ENCODE measurements at places on chromosomes 4 and X.
A peak's percentile ranks its signal among the peaks of the same experiment; 100 is the strongest.

DNA sequence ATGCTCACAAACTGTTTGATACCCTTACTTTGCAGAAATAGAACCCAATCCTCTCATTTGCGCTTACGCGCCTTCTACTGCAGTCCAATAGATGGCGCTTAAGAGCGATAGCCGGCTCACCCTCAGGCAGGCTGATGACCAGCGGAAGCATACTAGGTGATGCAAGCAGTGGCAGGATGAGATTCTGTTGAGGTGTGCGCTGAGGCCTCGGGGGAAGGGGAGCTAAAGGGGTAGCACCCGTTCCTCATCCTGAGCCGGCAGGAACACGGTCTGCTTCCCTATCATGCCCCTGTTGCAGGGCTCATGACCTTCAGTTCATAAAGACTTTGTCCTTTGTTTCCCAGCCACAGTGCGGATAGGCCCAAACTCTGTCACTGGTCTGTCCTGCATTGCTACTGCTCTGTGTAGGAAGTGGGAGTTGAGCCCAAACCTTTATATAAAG, 628.9 kb downstream of the TLL1 start:
- DNase-seq = no peak

DNA sequence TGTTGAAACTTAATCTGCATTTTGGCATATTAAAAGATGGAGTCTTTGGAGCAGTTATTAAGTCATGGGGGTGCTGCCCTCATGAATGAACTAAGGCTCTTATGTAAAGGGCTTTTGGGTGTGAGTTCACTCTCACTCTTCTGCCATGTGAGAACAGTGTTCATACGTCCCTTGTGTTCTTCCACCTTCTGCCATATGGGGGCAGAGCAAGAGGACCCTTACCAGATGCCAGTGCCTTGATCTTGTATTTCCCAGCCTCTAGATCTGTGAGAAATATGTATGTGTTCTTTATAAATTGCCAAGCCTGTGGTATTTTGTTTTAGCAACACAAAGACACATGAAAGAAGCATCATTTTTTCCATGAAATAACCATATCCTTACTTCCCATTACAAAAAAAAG, 213.9 kb downstream of the SPOCK3 start:
- no peak for DNase-seq

GRCh38 chr4:143711543-143712154, 11.2 kb upstream of the FREM3 start:
- no peak for DNase-seq

GRCh38 chrX:148024425-148025148, 43.5 kb downstream of the FMR1NB start:
- DNase-seq = no peak

DNA sequence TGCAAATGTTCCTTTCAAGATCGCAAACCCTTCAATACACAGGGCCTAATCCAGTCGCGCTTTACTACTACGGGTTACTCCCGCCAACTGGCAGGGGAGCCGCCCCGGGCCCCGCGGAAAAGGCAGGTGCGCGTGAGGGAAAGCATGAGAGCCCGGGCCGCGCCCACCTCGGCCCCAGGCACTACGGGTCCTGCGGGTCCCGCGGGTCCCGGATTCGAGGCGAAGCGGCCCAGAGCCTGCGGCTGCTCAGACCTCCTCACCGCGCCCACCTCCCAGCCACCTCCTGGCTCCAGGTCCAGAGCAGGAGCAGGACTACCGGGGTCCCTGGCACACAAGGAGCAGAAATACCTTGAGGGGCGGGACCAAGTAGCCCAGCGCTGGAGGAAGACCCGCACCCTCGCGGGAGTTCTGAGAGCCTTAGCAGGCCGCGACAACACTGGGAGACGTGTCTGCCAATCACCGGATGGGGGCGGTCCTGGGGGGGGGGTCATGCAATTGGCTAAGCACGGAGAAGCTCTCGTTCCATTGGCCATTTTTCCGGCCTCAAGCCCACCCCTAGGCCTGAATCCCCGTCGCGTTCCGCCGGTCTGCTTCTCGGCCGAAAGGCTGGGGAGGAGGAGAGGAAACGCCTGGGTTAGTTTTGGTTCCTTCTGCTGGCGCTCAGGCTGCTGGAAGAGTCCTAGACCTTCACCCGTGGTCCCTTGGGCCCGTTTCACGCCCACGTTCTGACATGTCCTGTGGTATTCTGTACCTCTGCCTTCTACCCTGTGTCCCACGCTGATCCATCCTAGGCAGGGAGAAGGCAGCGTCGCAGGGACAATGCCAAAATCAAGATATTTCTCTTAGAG, 29.0 kb downstream of the ERVMER34-1 start:
- DNase-seq = peak; percentile 79

GRCh38 chrX:3119376-3119775, 78.1 kb downstream of the ARSF start:
- DNase-seq = no peak

GRCh38 chr4:86685401-86685800, 91.3 kb downstream of the PTPN13 start:
- DNase-seq = no peak

GRCh38 chr4:25656031-25656430, 380 bp downstream of the SLC34A2 start:
- no peak for DNase-seq

GRCh38 chrX:9465380-9466123, 694 bp downstream of the TBL1X start:
- DNase-seq = no peak

GRCh38 chr4:110412354-110413065, 63.4 kb upstream of the ENPEP start:
- no peak for DNase-seq

- DNase-seq = no peak
These were observed 213.8 kb upstream of the LDB2 start for GRCh38 chr4:17112292-17112659.

DNA sequence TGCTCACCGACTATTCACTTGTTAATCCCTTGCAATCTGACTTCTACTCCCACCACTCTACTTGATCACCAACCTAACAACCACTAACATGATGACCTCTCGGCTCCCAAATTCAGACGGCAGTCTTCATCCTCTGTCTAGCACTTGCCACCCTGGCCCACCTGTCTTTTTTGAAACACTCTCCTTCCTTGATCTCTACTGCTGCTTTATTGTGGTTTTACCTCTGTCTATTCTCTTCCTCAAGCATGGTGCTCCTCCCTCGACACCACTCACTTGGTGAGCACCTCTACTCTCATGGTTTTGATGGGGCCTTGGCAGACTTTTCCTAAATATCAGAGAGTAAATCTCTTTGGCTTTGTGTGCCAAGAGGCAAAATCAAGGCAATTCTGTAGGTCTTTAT, 21.7 kb upstream of the CXCR3 start:
- DNase-seq = no peak

DNA sequence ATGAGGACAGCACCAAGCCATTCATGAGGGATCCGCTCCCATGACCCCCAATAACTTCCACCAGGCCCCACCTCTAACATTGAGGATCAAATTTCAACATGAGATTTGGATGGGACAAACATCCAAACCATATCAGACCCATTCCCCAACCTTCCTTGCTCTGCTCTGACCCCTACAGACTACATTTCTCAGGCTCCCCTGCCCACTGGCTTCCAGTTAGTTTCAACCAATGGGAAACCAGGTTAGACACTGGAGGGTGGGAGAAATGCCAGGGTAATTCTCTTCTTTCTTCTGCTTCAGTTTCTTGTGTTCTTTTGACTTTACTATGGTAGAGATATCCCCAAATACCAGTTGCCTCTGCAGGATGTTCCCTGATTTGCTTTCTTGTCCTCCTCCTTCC, 125.7 kb downstream of the CLCN4 start:
- DNase-seq = no peak

DNA sequence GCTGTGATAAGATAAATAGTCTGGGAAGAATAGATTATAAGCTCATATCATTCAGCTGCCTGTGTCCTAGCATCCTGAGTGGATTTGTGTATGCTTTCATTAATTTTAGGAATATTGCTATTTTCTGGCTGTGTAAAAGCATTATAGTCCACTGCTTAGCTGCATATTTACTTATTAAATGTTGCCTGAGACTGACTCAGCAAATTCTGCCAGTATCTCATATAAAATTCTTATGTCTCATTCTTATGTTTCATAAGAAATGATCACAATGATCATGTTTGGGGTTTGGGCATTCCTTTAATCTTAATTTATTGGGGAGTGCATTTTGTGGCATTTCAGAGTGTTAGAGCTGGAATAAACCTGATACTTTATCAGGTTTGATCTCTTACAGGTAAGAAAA, 34.9 kb downstream of the RASSF6 start:
- no peak for DNase-seq

- DNase-seq = no peak
These were observed 5.0 kb upstream of the SDAD1 start for GRCh38 chr4:75995727-75996126.

GRCh38 chr4:149630064-149630463, 185.6 kb downstream of the IQCM start:
- DNase-seq = no peak

- DNase-seq = no peak
These were observed 39.2 kb downstream of the FMR1NB start for GRCh38 chrX:148020329-148020728.

DNA sequence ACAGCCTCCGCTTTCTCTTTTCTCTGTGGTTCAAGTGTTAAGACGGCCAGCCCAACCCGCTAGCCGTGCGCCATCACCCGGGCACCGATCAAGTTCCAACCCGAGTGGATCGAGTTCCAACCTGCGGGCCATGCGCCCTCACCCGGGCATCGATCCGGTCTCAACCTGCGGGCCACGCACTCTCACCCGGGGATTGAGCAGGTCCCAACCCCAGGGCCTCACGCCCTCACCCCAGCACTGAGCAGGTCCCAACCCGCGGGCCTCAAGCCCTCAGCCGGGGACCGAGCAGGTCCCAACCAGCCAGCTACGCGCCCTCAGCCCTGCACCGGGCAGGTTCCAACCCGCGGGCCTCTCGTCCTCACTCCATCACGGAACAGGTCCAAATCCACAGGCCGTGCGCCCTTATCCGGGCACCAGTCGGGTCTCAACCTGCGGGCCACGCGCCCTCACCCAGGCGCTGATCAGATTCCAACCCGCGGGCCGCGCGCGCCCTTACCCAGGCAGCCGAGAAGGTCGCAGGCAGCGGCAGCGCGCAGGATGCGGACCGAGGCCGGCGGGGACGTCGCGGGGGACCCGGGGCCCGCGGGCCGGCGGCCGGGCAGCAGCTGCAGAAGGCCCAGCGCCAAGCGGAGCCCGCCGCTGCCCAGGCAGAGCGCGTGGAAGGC, 443 bp downstream of the GPR143 start:
- DNase-seq = no peak

GRCh38 chrX:114930227-114930626, 87.2 kb downstream of the IL13RA2 start:
- no peak for DNase-seq

- DNase-seq = no peak
These were observed 2649.3 kb downstream of the PCDH7 start for GRCh38 chr4:33369446-33369845.

GRCh38 chr4:85955620-85956292, 404.1 kb downstream of the MAPK10 start:
- no peak for DNase-seq

- no peak for DNase-seq
These were observed 52.2 kb downstream of the PRDM5 start for GRCh38 chr4:120870279-120870673.

DNA sequence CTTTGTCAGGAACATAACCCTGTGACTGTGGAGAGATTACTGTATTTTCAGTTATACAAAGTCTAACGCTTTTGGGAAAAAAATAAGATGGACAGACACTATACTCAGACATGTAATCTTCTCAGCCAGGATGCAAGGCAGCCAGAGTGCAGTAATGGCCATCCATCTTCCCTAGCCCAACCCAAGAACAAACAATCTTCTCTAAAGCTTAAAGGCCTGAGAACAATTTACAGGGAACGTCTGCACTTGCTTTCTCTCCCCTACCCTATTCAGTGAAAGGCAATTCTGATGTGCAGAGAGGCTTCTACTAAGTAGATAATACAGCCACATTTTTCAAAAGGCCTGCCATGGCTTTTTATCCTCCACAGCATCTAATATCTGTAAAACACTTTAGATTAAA, 471.3 kb downstream of the FGF13 start:
- no peak for DNase-seq

GRCh38 chr4:155319516-155319915, 57.2 kb downstream of the MAP9 start:
- DNase-seq = no peak

GRCh38 chr4:25133132-25133531, 27.1 kb downstream of the SEPSECS start:
- no peak for DNase-seq

GRCh38 chr4:74330295-74330750, 22.1 kb downstream of the EPGN start:
- DNase-seq = no peak

- DNase-seq = no peak
These were observed 393.5 kb downstream of the GPM6A start for GRCh38 chr4:175418516-175418915.

- DNase-seq = no peak
These were observed 252.0 kb upstream of the SLC7A11 start for GRCh38 chr4:138494116-138494515.

DNA sequence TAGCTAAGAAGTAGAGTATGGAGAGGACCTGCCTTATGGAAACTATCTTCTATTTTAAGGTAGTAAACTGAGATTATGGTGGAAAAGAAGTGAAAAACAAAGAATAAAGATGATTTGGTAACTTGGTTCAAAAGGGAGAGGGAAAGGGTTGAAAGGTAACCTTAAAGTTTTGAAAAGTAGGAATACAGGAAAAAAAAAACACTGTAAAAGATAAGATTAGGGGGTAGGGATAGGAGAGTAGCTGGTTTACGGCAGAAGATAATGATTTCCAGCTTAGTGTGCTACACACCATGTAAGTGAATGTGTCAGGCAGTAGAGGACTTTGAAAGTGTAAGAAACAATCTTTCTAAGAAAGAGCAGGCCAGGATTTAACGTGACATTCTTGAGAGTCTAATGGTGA, 35.3 kb downstream of the FAM13A start:
- DNase-seq = no peak

GRCh38 chrX:106952988-106953387, 32.8 kb downstream of the CLDN2 start:
- no peak for DNase-seq

GRCh38 chrX:148204195-148204594, 223.1 kb downstream of the FMR1NB start:
- no peak for DNase-seq
